Right ventricle myocardium inferior (tissue), 1 donor: ENCODE measurements at places on chromosomes 3 and 15. TPM values are rescaled to one million over a fixed set of nuclear protein-coding genes. Genes with fewer than 3 reads are reported as not detected.

PPARG gene
- total RNA-seq: 25.7 TPM

IL17RC gene
- 33.7 TPM for total RNA-seq

DNA sequence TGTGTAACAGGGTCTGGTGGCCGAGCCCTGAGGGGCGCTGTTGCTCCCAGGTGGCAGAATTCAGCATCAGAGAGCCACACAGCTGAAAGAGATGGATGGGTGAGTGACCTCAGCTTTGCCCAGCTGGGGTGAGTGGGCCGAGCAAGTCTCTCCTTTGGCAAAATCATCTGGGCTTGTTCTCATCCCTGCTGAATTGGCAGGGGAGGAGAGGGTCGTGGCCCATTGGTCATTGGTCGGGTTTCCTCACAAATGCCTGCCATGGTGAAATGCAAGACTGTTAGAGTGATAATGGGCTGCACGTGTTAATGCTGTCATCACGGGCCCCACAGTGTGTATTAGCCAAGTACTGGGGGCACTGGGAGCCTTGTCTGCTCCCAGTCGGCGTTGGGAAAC, 15.9 kb downstream of the ABHD2 start:
- DNase-seq: no peak

GRCh38 chr3:27914199-27914598, 192.1 kb upstream of the EOMES start:
- DNase-seq: no peak
